ENCODE measurements at places on chromosomes 12 and 14. TPM values are rescaled to one million over a fixed set of nuclear protein-coding genes. Genes with fewer than 3 reads are reported as not detected.

DNA sequence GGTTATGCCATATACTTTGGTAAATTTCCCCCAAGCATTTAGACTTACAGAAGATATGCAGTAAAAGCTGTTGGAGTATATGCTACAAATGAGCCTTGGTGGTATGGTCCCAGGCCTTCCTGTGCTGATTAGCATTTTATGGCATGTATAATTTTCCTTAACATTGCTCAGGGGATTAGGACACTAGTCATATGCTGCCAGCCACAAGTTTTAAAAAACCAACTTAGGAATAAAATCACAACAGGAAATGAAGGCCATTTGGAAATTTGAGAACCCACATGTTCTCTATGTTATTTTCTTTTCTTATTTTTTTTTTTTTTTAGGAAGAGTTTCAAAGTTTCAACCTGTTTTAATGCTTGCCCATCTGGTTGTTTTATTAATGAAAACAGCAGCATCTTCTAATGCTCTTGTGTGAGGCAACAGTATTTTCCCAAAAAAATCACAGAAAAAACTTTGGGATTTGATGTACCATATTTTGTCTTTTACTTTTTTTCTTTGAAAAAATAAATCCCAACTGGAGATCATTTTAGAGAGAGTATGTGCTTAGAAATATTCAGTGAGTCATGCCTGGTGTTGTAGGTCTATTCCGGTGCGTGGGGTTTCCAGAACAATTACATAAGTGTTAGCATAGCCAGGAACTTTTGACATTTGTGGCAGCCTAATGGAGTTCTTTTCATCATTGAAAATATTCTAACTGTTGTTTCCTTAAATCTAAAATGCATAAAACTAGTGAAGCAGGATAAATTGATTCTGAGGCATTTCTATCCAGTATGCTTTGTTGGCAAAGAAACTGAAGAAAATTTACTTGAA is 21.7 kb upstream of the DUSP6 start:
- DNase-seq: no peak

DNA sequence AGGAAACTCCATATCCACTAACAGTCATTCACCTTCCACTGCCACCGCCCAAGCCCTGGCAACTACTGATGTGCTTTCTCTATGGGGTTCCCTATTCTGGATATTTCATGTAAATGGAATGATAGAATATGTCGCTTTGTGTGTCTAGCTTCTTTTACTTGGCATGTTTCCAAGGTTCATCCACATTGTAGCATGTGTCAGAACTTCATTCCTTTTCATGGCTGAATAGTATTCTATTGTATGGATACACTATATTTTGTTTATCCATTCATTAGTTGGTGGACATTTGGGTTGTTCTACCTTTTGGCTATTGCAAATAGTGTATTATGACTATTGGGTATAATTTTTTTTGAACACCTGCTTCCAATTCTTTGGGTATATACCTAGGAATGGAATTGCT is 8.6 kb downstream of the POU6F1 start:
- DNase-seq: no peak

DNA sequence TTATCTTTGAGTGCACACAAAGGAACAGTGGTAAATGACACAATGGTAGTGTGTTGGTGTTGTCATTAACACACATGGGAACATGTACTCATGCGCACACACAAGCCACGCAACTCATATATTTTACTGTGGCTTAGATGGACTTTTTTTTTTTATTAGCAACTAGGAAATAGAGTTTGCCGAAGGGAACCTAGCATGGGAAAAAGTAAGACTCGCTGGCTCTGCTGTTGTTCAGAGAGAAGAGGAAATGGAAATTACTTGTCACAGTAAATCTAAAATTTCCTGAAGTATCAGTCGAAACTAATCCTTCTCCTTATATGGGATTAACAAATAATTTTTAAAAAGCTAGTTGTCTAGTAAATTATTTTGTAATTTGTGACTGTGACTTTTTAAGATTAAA is 33.7 kb upstream of the IL22 start:
- no peak for DNase-seq

Gene CIROP
- total RNA-seq: not detected

Gene CRACR2A
- total RNA-seq: 24.7 TPM

- peak; percentile 84 for DNase-seq
Measured at GRCh38 chr12:50166799-50167048, 445 bp downstream of the CERS5 start.

Gene TTC9
- 5.5 TPM for total RNA-seq

Gene ST8SIA1
- total RNA-seq: 1.5 TPM

Gene PPM1A
- total RNA-seq: 40.5 TPM

- peak; percentile 65 for DNase-seq
Measured at GRCh38 chr12:12837025-12837812, 24.1 kb downstream of the DDX47 start.

DNA sequence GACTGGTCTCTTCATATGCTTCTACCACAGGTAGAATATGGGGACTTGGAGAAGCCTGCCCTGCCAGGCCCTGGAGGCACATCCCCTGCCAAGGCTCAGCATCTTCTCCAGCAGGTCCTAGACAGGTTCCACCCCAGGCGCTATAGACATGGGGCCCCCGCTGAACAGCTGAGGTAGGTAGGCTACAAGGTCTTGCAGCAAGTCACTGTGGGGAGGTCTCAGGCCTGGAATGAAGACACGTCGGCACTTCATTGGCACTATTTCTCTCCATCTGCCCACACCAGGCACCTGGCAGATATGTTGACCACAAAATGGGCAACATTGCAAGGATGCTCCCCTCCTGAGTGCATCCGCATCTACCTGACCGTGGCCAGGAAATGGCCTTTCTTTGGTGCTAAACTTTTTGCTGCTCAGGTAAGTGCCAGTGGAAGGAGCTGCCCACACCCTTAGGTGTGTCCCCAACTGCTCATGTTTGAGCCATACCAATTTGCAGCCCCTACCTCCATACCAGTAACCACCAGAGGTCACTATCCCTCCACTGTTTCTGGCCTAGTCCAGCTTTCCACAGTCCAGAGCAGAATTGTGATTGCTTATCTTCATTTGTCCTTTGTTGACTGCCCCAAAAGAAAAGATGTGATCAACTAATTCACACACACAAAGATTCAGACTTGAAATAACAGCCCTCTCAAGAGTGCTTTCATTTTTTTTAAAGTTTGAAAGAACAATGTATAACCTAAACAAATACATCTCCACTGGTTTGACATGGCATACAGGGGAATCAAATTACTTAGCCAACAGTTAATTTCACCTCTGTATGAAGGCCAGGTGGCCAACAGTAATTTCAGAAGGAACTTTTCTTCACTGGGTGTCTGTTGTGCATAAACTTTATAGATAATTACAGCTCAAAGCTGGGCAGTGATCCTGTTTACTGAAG is 16.1 kb downstream of the PIGH start:
- peak; percentile 39 for DNase-seq

DNA sequence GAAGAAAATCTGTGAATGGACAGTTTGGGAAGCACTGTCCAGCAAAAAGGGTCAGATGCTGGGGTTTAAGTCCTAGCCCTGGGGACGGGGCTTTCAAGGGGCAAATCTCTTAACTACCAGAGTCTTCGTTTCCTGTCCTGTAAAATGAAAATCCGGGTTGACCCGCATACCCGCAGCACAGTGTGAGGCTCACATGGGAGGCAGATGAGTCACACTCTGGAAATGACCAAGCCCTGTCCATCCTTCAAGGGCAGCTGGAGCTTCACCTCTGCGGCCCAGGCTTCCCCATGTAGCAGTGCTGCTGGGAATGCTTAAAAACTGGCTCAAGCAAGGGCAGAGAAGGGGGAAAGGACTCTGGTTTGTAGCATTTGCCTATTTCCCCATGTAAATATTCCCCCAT is 19.0 kb downstream of the FAM181A start:
- no peak for DNase-seq

- DNase-seq: no peak
Measured at GRCh38 chr14:89700801-89701200, 253.7 kb downstream of the EFCAB11 start.

GRCh38 chr14:58479975-58480374 is 52.5 kb downstream of the KIAA0586 start:
- no peak for DNase-seq

Gene GARIN6
- total RNA-seq: not detected

- DNase-seq: no peak
Measured at GRCh38 chr14:28653521-28653920, 113.1 kb upstream of the FOXG1 start.

DNA sequence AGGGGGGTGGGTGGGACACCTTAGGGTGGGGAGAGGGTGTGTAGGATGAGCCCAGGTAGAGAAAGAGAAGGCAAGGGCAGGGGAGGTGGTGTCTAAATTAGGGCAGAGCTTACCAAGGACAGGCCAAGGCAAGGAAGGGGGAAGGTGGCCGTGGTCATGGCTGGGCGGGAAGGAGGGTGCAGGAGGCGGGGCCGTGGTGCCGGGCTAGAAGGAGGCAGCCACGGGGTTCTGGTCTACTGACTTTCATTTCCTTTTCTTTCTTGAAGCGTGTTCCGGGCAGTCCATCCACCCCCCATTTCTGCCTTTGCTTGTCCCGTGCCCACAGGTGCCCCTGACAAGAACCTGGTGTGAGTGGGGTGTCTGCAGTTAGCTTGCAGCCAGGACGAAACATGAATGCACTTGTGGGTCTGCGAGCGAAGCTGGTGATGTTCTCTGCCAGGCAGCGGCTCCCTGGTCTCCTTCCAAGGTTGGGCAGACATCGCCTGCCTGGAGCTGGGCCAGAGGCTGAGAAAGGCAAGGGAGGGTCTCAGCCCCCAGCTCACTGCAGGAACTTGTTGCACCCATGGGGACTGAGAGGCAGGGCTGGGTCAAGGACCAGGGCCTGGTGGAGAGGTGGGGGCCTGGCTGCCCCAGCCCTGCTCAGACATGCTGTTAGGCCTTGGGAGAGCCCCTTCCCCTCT is 58.2 kb downstream of the KIF26A start:
- DNase-seq: peak; percentile 14

- DNase-seq: no peak
Measured at GRCh38 chr14:33390335-33390734, 451.7 kb downstream of the NPAS3 start.

GRCh38 chr12:129911428-129912049 is 7.7 kb upstream of the TMEM132D start:
- DNase-seq: peak; percentile 43

DNA sequence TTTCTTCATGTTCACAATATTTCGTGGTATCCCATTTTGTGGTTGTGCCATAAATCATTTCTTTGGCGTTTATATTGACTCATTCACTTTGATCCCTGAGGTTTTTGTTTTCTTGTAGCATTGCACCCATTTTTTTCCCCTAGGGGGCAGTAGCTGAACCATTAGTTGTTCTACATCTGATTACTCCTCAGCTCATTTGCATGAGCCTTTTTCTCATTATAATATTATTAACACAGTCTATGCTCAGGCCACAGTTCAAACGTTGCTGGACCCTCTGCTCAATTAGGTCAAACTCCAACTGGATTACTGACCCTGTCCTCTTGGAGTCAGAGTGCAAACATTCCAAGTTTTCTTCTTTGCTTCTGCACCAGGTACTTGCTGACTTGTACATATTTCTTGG is 475.4 kb upstream of the SEL1L start:
- peak; percentile 3 for DNase-seq

Gene ACOT6
- not detected for total RNA-seq

Gene ADAMTS20
- not detected for total RNA-seq

Gene RNASE4
- 1.1 TPM for total RNA-seq

DNA sequence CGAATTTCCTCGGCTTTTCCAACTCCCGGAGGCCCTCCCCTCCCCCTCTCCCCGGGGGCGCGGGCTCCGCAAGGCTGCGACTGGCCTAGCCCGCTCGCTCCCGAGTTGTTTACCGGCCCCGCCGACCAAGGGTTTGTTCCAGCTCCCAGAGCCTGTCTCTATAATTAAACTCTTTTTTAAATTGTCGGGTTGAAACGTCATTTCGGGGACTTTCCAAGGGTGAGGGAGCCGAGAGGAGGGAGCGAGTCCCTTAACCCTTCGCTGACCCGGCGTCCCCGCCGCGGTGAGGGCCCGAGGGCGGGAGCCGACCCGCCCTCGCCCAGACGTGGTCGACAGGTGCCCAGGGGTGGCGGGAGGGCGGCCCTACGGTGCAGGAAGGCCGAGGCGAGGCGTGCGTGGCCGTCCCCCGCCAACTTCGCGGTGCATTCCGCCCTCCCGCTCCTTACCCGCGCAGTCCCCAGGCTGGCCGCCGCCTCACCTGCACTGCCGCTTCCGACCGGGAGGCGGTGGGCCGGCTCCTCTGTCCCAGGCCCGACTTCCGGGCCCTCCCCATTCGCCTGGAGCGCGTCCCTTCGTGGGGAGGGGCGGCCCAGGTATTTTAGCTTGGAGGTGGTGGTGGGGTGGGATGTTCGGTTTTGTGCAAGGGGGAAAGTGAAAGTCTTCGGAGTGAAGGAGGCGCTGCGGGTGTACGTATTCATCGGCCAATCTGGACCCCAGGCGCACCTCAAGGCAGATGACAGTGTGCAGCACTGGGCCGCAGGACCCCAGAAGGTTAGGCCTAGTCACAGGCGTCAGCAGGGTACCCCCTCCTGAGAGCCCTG is 2.9 kb upstream of the ZFP36L1 start:
- peak; percentile 89 for DNase-seq

GRCh38 chr14:46245276-46245675 is 406.3 kb downstream of the RPL10L start:
- no peak for DNase-seq

- peak; percentile 34 for DNase-seq
Measured at GRCh38 chr14:75979071-75979571, 2.7 kb downstream of the TGFB3 start.

DNA sequence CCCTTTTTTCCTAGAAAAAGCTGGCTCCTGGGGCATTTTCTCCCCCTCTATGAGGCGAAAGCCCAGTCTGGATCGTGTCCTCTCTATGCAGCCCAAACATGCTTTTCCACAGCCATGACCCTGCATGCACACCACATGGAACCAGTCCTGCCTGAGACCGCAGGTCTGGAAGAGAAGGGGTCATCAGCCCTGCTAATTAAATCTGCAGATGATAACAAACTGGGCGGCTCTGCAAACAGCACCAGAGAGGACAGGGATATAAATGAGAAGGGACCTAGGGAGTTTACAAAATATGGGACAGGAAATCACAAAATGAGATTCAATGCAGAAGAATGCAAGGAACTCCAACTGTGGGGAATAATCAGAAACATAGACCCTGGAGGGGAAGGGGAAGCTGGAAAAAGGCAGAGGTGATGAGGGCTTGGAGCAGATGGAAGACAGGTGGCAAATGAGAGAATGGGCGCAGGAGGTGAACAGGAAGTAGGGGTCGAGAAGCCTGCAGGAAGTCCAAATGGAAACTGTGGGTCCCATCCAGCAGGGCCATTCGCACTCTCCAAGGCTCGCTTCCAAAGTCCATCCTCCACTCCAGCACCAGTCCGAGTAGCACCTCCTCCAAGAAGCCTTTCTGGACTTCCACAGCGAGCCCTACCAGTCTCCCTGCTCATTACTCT is 76.3 kb downstream of the ANO2 start:
- DNase-seq: no peak

Gene HECTD1
- 82.2 TPM for total RNA-seq

GRCh38 chr12:124743479-124744272 is 120.0 kb downstream of the SCARB1 start:
- no peak for DNase-seq
